ENCODE measurements at places on chromosomes 1 and 21. TPM values are rescaled to one million over a fixed set of nuclear protein-coding genes. Genes with fewer than 3 reads are reported as not detected.

- DNase-seq = no peak
- H3K4me3 ChIP-seq = no peak overlapping the region
- H3K27me3 ChIP-seq = no peaks in the 10 kb centered on the region
- no peak overlapping the region for H3K27ac ChIP-seq
- no peaks in the 10 kb centered on the region for H3K36me3 ChIP-seq
- no peaks in the 10 kb centered on the region for H3K4me1 ChIP-seq
Measured at GRCh38 chr1:158374860-158375259, 21.2 kb downstream of the CD1E start.

DNA sequence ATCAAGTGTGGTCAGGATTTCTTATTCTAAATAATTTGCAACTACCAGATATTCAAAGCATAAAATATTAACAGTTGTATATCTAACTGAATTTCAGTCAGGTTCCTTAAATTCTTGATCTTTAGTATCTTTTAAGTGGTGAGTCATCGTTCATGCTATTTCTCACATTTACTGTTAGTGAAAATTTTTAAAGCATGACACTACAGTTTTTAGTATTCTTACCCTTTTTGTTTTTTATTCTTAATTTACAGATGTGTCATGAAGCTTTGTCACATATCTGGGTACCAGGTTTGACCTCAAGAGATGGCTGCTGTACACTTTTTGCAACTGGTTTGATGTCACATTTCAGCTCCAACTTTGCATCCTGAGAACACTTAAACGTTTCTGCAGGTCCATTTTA, 12.7 kb downstream of the AKIRIN1 start:
- H3K4me3 ChIP-seq = no peak overlapping the region
- H3K36me3 ChIP-seq = peaks cover 7% of the 10 kb centered on the region
- no peak overlapping the region for H3K27ac ChIP-seq
- no peak for DNase-seq
- no peaks in the 10 kb centered on the region for H3K4me1 ChIP-seq
- H3K27me3 ChIP-seq = no peaks in the 10 kb centered on the region

- H3K4me3 ChIP-seq = no peak overlapping the region
- H3K27ac ChIP-seq = no peak overlapping the region
- no peaks in the 10 kb centered on the region for H3K4me1 ChIP-seq
- no peaks in the 10 kb centered on the region for H3K27me3 ChIP-seq
Measured at GRCh38 chr1:92623187-92623778, 136.6 kb upstream of the GFI1 start.

Gene HYI
- 157 TPM for total RNA-seq

Gene ERRFI1
- 127 TPM for total RNA-seq

Gene GBP1
- total RNA-seq = 3.3 TPM

DNA sequence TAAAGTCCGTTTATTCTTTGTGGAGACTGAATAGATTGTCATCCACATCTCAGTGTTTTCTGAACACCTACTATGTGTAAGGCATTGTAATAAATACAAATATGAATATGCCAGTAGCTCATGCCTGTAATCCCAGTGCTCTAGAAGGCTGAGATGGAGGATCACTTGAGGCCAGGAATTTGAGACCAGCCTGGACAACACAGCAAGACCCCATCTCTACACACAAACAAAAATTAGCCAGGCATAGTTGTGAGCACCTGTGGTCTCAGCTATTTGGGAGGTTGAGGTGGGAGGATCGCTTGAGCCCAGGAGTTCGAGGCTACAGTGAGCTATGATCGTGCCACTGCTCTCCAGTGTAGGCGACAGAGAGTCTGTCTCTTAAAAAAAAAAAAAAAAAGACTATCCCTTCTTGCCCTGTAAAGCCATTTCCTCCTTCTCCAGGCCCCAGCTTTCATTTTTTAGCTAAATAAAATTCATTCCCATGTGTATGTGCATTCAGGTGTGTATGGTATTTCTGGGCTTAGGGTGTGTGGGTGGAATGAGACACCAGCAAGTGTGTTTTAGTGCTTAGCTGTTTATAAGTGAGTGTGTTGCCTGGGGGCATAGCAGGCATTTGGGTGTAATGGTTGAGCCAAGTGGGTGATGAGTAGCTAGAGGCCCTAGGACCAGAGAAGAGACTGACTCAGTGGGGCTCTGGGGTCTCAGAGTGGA, 7.8 kb downstream of the CELSR2 start:
- no peak for DNase-seq
- H3K4me3 ChIP-seq = no peak overlapping the region
- peaks cover 21% of the 10 kb centered on the region for H3K4me1 ChIP-seq
- H3K27ac ChIP-seq = no peak overlapping the region

Gene IGSF21
- total RNA-seq = 0.33 TPM

GRCh38 chr1:26404641-26405040, 6.0 kb upstream of the LIN28A start:
- DNase-seq = no peak
- H3K27me3 ChIP-seq = no peaks in the 10 kb centered on the region
- H3K4me1 ChIP-seq = no peaks in the 10 kb centered on the region
- no peak overlapping the region for H3K27ac ChIP-seq
- no peaks in the 10 kb centered on the region for H3K36me3 ChIP-seq

Gene GPR153
- 4.9 TPM for total RNA-seq

GRCh38 chr1:1748686-1749321, 24.6 kb upstream of the CDK11A start:
- H3K27ac ChIP-seq = no peak overlapping the region
- H3K4me1 ChIP-seq = no peaks in the 10 kb centered on the region
- no peak overlapping the region for H3K4me3 ChIP-seq

GRCh38 chr1:219792337-219793021, 135.9 kb downstream of the SLC30A10 start:
- no peak overlapping the region for H3K4me3 ChIP-seq
- DNase-seq = no peak
- H3K27ac ChIP-seq = no peak overlapping the region
- no peaks in the 10 kb centered on the region for H3K36me3 ChIP-seq

- no peaks in the 10 kb centered on the region for H3K27me3 ChIP-seq
- no peaks in the 10 kb centered on the region for H3K36me3 ChIP-seq
- no peak for DNase-seq
- peaks cover 52% of the 10 kb centered on the region for H3K4me1 ChIP-seq
- no peak overlapping the region for H3K27ac ChIP-seq
Measured at GRCh38 chr1:244447024-244447423, 4.7 kb downstream of the ADSS2 start.

Gene COL6A1
- total RNA-seq = 112 TPM

DNA sequence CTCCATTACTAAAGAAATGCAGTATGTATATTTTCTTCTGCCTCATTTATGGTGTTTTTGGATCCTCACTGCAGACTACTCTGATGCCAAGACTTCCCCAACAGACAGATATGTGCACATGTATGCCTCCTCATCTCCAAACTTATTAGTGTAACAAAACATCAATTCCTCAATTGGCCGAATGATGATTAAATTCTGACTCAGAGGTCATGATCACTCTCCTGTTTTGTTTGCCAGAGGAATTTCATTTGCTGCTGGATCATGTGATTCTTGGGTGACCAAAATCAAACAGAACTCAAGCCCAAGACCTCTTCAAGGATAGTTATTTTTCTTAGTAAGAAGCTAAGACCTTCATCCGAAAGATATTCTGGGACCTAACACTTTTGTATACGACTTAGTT, 227.6 kb downstream of the LMO4 start:
- H3K27me3 ChIP-seq = no peaks in the 10 kb centered on the region
- H3K4me3 ChIP-seq = no peak overlapping the region
- no peaks in the 10 kb centered on the region for H3K36me3 ChIP-seq
- H3K27ac ChIP-seq = no peak overlapping the region

DNA sequence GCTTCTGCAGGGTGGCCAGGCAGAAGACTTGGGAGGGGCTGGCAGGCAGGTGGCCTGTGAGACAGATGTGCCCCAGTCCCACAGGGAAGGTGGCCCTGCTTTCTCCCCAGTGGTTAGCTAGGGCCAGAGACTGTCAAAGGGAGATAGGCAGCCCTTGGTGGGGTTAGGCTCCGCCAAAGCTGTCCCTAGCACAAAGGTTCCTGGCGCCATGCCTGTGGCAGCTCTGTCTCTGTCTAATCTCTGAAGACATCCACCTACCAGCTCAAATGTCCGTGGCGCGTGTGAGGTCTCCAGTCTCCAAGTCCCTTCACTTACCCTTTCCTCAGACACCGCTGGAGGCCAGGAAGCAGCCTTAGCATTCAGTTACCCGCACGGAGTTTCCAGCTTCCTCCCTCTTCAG, 17.7 kb downstream of the TCP10L start:
- no peaks in the 10 kb centered on the region for H3K36me3 ChIP-seq
- H3K27me3 ChIP-seq = no peaks in the 10 kb centered on the region
- no peak for DNase-seq
- no peak overlapping the region for H3K27ac ChIP-seq

Gene TSSK3
- 1.8 TPM for total RNA-seq

Gene RGS16
- 3.9 TPM for total RNA-seq

DNA sequence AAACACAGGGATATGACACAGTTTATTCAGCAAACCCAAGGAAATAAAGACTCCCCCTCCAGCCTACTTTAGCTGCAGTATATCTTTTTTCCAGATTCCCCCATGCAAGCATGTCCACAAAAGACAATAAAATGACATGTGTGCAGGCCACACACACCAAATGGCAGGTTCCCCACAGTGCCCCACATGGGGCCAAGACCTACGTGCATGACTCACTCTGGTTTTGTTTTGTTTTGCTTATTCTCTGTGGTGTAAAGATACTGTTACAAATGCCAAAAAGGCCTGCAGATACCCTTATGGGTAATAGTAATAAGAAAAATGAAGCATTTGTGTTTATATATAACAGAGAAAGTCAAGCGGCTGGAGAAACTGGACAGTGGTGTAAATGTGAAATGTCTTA, 71.6 kb downstream of the RD3 start:
- no peaks in the 10 kb centered on the region for H3K4me1 ChIP-seq
- no peaks in the 10 kb centered on the region for H3K36me3 ChIP-seq
- no peak overlapping the region for H3K27ac ChIP-seq
- DNase-seq = no peak
- no peaks in the 10 kb centered on the region for H3K27me3 ChIP-seq
- no peak overlapping the region for H3K4me3 ChIP-seq

DNA sequence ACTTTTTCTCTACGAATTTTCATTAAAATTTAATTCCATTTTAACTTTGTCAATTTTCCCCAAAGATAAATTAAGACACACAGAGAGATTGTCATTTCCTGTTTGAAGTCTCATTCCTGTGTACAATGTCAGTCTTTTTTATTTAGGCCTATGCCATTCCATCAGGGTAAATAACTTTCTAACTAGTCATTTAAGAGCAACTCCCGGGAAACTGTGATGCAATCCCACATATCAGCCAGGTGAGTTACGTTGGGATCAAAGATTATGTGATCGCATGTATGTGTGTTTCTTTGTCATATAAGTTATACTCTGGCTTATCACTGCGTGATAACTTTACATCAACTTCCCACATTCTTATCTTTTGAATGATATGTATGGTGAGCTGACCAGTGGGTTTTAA, 86.1 kb upstream of the S1PR1 start:
- H3K27ac ChIP-seq = no peak overlapping the region
- H3K27me3 ChIP-seq = no peaks in the 10 kb centered on the region
- no peak for DNase-seq
- H3K4me1 ChIP-seq = no peaks in the 10 kb centered on the region
- no peaks in the 10 kb centered on the region for H3K36me3 ChIP-seq

GRCh38 chr1:54340434-54340833, 65.8 kb downstream of the SSBP3 start:
- H3K27ac ChIP-seq = peak overlapping the region; percentile 9
- no peak for DNase-seq
- H3K27me3 ChIP-seq = no peaks in the 10 kb centered on the region
- H3K36me3 ChIP-seq = no peaks in the 10 kb centered on the region
- peaks cover 25% of the 10 kb centered on the region for H3K4me1 ChIP-seq

GRCh38 chr1:106456832-106457231, 599.6 kb upstream of the PRMT6 start:
- no peak overlapping the region for H3K4me3 ChIP-seq
- H3K27ac ChIP-seq = no peak overlapping the region
- DNase-seq = no peak
- no peaks in the 10 kb centered on the region for H3K27me3 ChIP-seq
- H3K36me3 ChIP-seq = no peaks in the 10 kb centered on the region

Gene SELP
- total RNA-seq = 1.6 TPM

Gene MX1
- 14.8 TPM for total RNA-seq

DNA sequence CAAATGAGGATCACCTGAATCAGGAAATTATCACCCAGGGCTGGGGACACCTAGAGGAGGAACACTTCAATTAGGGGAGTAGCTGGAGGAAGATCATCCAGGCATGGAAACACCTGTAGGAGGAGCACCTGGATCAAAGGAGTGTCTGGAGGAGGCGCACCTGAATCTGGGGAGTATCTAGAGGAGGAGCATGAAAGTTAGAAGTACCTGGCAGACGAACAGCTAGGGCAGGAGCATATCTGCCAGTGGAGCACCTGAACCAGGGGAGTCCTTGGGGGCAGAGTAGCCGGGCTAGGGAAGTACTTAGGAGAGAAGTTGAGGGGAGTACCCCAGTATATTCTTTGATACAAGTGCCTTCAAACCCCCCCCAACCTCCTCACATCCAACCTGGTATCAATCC, 1.3 kb downstream of the C1orf210 start:
- H3K36me3 ChIP-seq = no peaks in the 10 kb centered on the region
- no peak overlapping the region for H3K4me3 ChIP-seq

Gene ECE1
- total RNA-seq = 79.1 TPM

GRCh38 chr1:177859572-177859971, 110.3 kb downstream of the SEC16B start:
- no peak overlapping the region for H3K4me3 ChIP-seq
- peaks cover 4% of the 10 kb centered on the region for H3K4me1 ChIP-seq
- no peak for DNase-seq
- no peaks in the 10 kb centered on the region for H3K27me3 ChIP-seq
- no peak overlapping the region for H3K27ac ChIP-seq

Gene ANXA9
- total RNA-seq = 33.3 TPM

DNA sequence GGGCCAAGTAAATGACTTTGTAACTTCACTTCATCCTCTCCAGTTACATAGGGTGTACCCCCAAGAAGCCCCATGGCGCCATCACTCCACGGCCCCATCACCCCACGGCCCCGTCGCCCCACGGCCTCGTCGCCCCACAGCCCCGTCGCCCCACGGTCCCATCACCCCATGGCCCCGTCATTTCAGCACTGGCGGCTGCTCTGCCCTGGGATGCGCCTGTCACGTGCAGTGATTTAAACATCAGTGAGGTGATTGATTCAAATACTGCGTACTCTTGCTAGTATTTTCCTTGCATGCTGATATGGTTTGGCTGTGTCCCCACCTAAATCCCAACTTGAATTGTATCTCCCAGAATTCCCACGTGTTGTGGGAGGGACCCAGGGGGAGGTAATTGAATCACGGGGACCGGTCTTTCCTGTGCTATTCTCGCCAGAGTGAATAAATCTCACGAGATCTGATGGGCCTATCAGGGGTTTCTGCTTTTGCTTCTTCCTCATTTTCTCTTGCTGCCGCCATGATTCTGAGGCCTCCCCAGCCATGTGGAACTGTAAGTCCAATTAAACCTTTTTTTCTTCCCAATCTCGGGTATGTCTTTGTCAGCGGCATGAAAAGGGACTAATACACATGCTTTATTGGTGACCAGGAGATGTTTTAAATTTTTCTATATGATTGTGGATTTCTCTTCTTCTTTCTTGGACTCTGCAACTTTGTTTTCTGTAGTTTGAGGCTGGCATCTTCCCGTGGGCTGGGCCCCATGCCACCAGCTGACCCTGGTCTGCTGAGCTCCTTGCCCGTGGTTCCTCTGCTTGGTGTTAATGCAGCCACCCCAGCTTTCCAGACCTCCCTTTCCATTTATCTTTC, 50.1 kb upstream of the PCBP3 start:
- H3K27me3 ChIP-seq = no peaks in the 10 kb centered on the region
- peaks cover 19% of the 10 kb centered on the region for H3K4me1 ChIP-seq
- DNase-seq = no peak
- no peak overlapping the region for H3K4me3 ChIP-seq

Measured in body of pancreas (tissue), 4 donors.